ENCODE measurements at places on chromosomes 5 and 9. TPM values are rescaled to one million over a fixed set of nuclear protein-coding genes. Genes with fewer than 3 reads are reported as not detected.

The INSYN2B gene
- 9.9 TPM for total RNA-seq

The SV2C gene
- 0.07 TPM for total RNA-seq

The EPB41L4B gene
- 0.15 TPM for total RNA-seq

The PCDHB10 gene
- 0.62 TPM for total RNA-seq

The FGFR4 gene
- total RNA-seq: 3.8 TPM

The SLC36A2 gene
- total RNA-seq: not detected

The ZFP2 gene
- total RNA-seq: 0.75 TPM

The BARHL1 gene
- not detected for total RNA-seq

The ERGIC1 gene
- 118 TPM for total RNA-seq

The PITX1 gene
- 0.42 TPM for total RNA-seq

The CDH9 gene
- total RNA-seq: not detected

GRCh38 chr5:168831383-168831782, 252.2 kb upstream of the PANK3 start:
- no peak for DNase-seq
- H3K4me1 ChIP-seq: no peaks in the 10 kb centered on the region
- H3K27ac ChIP-seq: no peak overlapping the region
- H3K4me3 ChIP-seq: no peak overlapping the region
- no peaks in the 10 kb centered on the region for H3K27me3 ChIP-seq
- no peaks in the 10 kb centered on the region for H3K36me3 ChIP-seq

DNA sequence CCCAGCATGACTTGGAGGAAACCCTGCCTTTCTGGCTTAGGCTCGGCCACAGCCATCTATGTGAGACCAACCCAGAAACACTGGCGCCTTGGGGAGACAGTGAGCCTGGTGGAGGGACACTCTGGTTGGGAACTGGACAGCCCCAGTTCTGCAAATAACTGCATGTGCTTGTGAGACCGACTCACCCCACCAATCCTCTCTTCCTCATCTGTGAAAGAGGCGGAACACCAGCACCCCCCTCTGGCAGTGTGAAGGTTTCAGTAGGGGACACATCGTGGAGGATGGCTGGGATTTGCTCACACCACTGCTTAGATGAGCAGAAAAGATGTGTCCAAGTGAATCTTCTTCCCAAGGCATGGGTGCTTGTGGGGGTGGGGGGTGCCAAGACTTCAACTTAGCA, 43.4 kb upstream of the N4BP3 start:
- H3K36me3 ChIP-seq: no peaks in the 10 kb centered on the region
- H3K4me1 ChIP-seq: no peaks in the 10 kb centered on the region
- H3K4me3 ChIP-seq: no peak overlapping the region
- DNase-seq: peak; percentile 41

GRCh38 chr5:95086927-95087815, 197.7 kb downstream of the MCTP1 start:
- no peaks in the 10 kb centered on the region for H3K36me3 ChIP-seq
- H3K4me1 ChIP-seq: peaks cover 23% of the 10 kb centered on the region
- H3K4me3 ChIP-seq: no peak overlapping the region
- no peaks in the 10 kb centered on the region for H3K27me3 ChIP-seq

- no peak for DNase-seq
- H3K27me3 ChIP-seq: no peaks in the 10 kb centered on the region
- H3K36me3 ChIP-seq: peaks cover 2% of the 10 kb centered on the region
- no peak overlapping the region for H3K4me3 ChIP-seq
- no peaks in the 10 kb centered on the region for H3K4me1 ChIP-seq
These were observed 14.3 kb downstream of the ATPSCKMT start for GRCh38 chr5:10235350-10235749.

GRCh38 chr5:81631621-81632020, 119.3 kb downstream of the SSBP2 start:
- H3K36me3 ChIP-seq: no peaks in the 10 kb centered on the region
- H3K4me3 ChIP-seq: no peak overlapping the region
- H3K27ac ChIP-seq: no peak overlapping the region
- H3K4me1 ChIP-seq: peaks cover 8% of the 10 kb centered on the region

DNA sequence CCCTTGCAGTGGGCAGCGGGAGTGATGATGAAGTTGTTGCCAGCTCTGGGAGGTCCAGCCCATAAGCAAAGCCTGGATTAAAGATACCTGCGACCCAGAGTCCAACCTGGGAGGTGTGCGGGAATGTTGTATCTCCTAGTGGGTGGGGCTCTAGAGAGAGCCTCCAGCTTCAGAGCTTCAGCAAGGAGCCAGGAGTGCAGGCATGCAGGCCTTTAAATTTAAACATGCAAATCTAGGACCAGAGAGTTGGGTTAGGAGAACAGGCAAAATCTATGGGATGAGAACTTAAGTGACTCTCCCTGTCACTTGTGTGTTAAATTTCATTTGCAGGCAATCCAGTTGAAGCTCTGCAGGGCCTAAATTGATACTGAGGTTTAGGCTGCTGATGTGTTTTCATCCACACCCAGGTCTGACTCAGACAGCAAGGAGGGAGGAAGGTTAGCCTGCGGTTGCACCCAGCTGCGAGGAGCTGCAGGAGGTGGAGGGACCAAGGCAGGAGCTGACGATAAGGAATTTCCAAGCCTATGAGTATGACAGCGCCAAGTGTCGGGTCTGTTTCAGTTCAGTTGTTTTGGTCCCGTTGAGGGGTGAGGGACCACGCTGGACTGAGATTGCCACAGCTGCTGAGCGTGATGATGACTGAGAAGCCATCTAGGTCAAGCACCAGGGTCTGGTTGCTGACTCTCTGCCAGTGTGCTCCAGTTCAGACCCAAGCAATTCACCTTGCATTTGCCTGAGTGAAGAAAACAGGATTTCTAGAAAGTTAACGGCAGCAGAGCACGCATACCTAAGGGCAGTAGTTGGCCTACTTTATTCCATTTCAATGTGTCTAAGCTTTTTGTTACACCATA, 243.0 kb downstream of the ICE1 start:
- no peaks in the 10 kb centered on the region for H3K36me3 ChIP-seq
- DNase-seq: no peak
- no peaks in the 10 kb centered on the region for H3K4me1 ChIP-seq
- no peaks in the 10 kb centered on the region for H3K27me3 ChIP-seq
- no peak overlapping the region for H3K4me3 ChIP-seq

- no peak for DNase-seq
- H3K27me3 ChIP-seq: no peaks in the 10 kb centered on the region
- no peaks in the 10 kb centered on the region for H3K4me1 ChIP-seq
- no peak overlapping the region for H3K4me3 ChIP-seq
- H3K36me3 ChIP-seq: no peaks in the 10 kb centered on the region
These were observed 69.0 kb downstream of the SHC3 start for GRCh38 chr9:89109666-89110065.

DNA sequence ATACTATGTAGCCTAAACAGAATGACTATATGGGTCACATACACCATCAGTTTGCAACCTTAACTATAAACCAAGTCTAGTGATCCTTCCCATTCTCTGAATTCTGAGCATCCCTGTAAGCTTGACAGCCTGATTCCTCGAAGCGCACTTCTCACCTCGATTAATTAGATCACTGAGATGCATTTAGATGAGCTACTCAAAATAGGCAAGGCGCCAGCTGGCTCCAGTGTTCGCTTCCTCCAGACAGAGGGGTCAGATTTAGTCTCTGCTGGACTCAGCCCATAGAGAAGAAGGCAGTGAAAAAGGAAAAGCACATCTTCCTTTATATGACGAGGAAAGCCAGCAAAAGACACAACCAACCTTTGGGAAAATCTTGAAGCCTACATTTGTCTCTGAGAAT, 371.5 kb downstream of the MLLT3 start:
- no peak overlapping the region for H3K27ac ChIP-seq
- no peaks in the 10 kb centered on the region for H3K36me3 ChIP-seq
- H3K4me1 ChIP-seq: no peaks in the 10 kb centered on the region

GRCh38 chr5:52007230-52007858, 624.1 kb downstream of the ISL1 start:
- H3K4me3 ChIP-seq: no peak overlapping the region
- no peaks in the 10 kb centered on the region for H3K36me3 ChIP-seq
- H3K27ac ChIP-seq: no peak overlapping the region
- H3K4me1 ChIP-seq: no peaks in the 10 kb centered on the region

DNA sequence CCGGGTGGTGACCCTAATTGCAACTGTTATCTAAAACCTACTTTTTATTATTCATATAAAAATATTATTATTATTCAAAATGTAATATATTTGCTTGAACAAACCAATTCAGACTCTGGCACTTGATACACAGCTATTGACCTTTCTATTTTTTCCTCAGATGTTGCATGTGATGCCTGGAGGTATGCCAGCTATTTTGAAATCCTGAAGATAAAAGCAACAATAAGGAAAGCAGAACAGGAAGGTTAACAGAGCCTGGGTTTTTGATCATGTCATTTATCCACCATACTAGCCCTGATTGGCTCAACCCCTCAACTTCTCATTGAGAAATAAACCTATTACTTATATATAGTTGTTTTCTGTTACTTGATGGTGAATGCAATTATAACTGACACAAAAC, 340.9 kb upstream of the KIF2A start:
- no peak overlapping the region for H3K4me3 ChIP-seq
- peaks cover 3% of the 10 kb centered on the region for H3K27me3 ChIP-seq
- peak; percentile 5 for DNase-seq
- H3K27ac ChIP-seq: no peak overlapping the region

GRCh38 chr9:75452512-75452911, 364.2 kb downstream of the OSTF1 start:
- no peak for DNase-seq
- no peaks in the 10 kb centered on the region for H3K36me3 ChIP-seq
- no peaks in the 10 kb centered on the region for H3K27me3 ChIP-seq
- H3K27ac ChIP-seq: no peak overlapping the region
- no peak overlapping the region for H3K4me3 ChIP-seq

- H3K27ac ChIP-seq: no peak overlapping the region
- no peaks in the 10 kb centered on the region for H3K36me3 ChIP-seq
- no peak overlapping the region for H3K4me3 ChIP-seq
- H3K27me3 ChIP-seq: peaks cover 3% of the 10 kb centered on the region
- DNase-seq: no peak
These were observed 76.9 kb downstream of the GHR start for GRCh38 chr5:42500003-42500599.

DNA sequence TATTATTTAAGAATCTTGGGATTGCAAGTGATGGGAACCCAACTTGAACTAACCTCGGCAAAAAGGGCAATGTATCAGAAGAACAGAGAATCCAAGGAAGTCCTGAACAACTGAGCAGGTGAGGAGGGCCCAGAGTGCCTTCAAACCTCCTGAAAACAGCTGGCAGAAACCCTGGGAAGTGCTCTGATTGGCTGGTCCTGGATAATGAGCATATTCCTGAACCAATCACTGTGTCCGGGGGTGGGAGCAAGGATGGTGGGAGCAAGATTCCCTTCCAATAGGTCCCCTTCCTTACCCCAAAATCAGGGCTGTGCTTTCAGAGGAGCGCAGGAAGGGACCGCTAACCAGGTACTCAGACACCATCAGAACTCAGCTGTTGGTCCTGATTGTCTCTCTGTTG, 31.9 kb upstream of the TBC1D2 start:
- H3K36me3 ChIP-seq: no peaks in the 10 kb centered on the region
- no peak for DNase-seq
- no peak overlapping the region for H3K4me3 ChIP-seq
- no peak overlapping the region for H3K27ac ChIP-seq
- no peaks in the 10 kb centered on the region for H3K27me3 ChIP-seq

DNA sequence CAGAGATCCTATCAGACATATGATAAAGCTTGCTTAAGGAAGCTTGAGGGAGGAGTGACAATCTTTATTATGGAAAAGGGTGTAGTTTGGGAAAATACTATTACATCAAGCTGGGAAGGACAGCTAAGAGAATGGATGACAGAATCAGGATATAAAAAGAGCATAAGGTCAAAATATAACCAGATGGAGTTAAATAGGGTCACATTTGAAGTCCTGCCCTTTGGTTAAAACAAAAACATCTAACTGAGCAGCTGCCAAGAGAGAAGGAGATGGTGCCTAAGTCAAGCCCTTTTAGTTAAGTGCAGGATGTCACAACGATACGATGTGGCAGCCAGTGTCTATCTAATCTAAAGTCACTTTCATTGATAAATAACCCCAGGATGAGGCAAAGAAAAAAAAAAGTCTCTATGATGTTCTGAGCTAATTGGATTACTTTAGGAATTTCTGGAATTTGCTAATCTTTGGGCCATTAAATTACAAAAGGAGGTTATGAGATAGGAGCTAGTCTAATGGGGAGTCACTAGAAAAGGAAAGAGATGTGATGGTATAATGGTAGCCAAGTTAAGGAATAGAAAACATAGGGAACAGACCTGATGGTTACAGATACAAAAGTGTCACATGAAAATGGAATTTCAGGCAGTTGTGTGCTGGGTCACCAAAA, 365.2 kb downstream of the PDE4D start:
- no peaks in the 10 kb centered on the region for H3K27me3 ChIP-seq
- H3K27ac ChIP-seq: no peak overlapping the region
- peaks cover 30% of the 10 kb centered on the region for H3K4me1 ChIP-seq
- peak; percentile 11 for DNase-seq

DNA sequence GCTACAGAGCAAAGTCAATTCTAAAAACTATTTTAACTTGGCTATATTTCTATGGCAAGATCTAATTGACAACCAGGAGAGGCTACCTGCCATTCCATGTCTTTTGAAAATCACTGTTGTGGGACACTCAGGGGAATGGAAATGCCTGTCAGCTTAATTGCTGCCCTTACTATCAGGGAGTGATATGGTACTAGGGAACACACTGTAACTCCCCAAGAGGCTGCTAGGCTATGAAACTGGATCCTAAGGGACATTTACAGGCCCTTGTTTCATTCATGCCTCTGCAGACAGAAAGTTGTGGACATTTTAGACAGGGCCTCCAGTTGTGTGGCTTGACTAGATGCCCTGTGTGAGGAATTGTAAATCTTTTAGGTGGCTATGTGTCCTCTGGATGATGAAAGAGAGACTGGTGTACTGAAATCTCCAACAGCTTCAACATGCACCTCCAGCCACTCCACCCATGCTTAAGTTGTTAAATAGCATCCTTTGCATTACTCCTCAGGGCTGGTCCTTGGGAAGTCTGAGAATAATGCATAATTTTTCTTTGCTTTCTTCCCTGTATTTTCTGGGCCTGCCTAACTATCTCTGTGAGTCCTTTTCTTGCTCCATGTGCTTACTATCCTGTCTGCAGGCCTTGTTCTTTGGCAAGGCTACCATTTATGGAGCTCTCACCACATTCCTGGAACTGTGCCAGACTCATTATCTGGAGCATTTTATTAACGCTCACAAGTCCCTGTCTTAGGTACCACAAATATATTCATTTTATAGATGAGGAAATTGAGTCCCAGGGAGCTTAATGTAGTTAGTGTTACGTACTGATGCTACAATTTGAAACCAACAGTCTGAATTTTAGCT, 3.2 kb downstream of the MROH2B start:
- H3K27me3 ChIP-seq: no peaks in the 10 kb centered on the region
- H3K36me3 ChIP-seq: no peaks in the 10 kb centered on the region
- no peak overlapping the region for H3K4me3 ChIP-seq
- DNase-seq: no peak
- no peaks in the 10 kb centered on the region for H3K4me1 ChIP-seq
- no peak overlapping the region for H3K27ac ChIP-seq

GRCh38 chr9:131361202-131361833, 32.6 kb upstream of the PRRC2B start:
- H3K4me3 ChIP-seq: no peak overlapping the region
- H3K4me1 ChIP-seq: no peaks in the 10 kb centered on the region
- no peaks in the 10 kb centered on the region for H3K36me3 ChIP-seq
- H3K27me3 ChIP-seq: peaks cover 2% of the 10 kb centered on the region
- DNase-seq: peak; percentile 45
- H3K27ac ChIP-seq: no peak overlapping the region

- H3K27ac ChIP-seq: peak overlapping the region; percentile 58
- peak; percentile 83 for DNase-seq
- no peak overlapping the region for H3K4me3 ChIP-seq
- no peaks in the 10 kb centered on the region for H3K27me3 ChIP-seq
These were observed 42.0 kb downstream of the CSF1R start for GRCh38 chr5:150044329-150044681.
